Activated CD8-positive, alpha-beta memory T cell treated with anti-CD3 and anti-CD28 coated beads for 48 hours (primary cell): ENCODE measurements at places on chromosomes 7 and 10.

- DNase-seq: no peak
Measured at GRCh38 chr10:10878963-10879362, 138.7 kb upstream of the CELF2 start.

DNA sequence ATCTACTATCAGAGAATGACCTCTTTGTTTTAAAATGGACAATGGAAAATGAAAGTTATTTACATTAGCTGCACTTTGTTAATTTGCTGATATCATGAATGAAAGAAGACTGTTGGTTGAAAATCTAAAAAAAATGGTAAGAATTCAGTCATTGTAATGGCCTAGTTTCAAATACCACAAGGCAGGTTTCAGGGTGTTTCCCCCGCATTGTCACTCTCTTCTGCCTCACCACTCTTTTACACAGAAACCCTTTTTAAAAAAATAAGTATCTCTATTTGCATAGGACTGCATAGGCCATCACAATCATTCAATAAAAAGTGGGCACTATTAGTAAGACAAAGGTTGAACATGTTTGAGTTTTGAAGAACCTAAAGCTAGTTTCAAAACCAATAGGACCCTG, 737.1 kb downstream of the INHBA start:
- no peak for DNase-seq

GRCh38 chr7:144606261-144606660, 202.8 kb upstream of the NOBOX start:
- no peak for DNase-seq

GRCh38 chr10:3071405-3072198, 4.3 kb downstream of the PFKP start:
- DNase-seq: no peak

GRCh38 chr7:13874783-13875182, 114.7 kb downstream of the ETV1 start:
- DNase-seq: no peak

DNA sequence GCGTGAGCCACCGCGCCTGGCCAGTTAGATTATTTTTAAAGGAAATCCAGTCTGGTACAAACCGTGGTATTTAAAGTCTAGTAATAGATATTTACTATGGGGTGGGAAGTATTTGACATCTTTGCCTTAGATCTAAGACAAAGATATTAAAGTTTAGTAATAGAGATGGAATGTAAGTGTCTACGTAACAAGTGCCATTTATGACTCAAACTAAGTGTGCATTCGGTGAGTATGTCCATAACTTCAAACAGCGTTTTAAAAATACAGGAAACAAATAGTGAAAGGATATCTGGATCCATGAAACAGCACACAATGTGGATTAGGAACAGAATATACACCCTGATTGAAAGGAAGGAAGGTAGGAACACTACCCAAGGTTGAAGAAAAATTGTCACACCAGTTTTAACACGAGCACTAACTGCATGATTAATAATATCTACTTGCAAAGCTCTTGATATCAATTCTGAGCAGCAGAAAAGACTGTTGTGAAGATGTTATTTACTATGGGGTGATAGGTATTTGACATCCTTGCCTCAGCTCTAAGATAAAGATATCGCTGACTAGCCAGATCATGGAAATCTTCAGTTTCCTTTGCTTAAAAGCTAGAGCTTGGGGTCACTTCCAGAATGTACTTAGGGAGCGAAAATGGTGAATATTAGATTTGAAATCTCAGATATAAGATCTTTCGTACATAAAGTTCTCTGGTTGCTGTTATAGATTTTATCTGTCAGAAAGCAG, 48.7 kb downstream of the EPC1 start:
- no peak for DNase-seq

GRCh38 chr10:71293446-71294084, 25.5 kb upstream of the SLC29A3 start:
- no peak for DNase-seq

- DNase-seq: no peak
Measured at GRCh38 chr10:71763352-71764127, 9.8 kb downstream of the VSIR start.

- no peak for DNase-seq
Measured at GRCh38 chr7:41130086-41130485, 572.8 kb downstream of the INHBA start.
